ENCODE measurements at places on chromosomes 5 and 9.
A peak's percentile ranks its signal among the peaks of the same experiment; 100 is the strongest.

GRCh38 chr5:39578887-39579497 is 154.2 kb upstream of the DAB2 start:
- no peak for DNase-seq

- DNase-seq: no peak
Measured at GRCh38 chr5:40367255-40367654, 312.5 kb upstream of the PTGER4 start.

DNA sequence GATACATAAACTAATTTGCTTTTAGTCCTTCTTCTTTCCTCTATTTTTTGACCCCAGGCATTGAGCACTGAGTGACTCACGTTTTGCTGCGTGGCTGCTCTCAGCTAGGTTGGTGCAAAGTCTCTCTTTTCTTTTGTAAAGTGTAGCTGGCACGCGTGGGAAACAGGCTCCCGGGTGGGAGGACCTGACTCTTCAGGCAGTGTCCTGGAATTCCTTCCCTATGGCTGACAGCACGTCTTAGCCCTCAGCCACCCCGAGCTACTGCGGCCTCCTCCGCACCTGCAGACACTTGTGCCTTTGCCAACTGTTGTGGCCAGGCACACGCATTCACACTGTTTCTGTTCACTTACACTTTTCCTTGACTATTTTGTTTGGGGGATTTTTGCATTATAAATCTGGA is 877 bp upstream of the SCGB3A1 start:
- DNase-seq: no peak

DNA sequence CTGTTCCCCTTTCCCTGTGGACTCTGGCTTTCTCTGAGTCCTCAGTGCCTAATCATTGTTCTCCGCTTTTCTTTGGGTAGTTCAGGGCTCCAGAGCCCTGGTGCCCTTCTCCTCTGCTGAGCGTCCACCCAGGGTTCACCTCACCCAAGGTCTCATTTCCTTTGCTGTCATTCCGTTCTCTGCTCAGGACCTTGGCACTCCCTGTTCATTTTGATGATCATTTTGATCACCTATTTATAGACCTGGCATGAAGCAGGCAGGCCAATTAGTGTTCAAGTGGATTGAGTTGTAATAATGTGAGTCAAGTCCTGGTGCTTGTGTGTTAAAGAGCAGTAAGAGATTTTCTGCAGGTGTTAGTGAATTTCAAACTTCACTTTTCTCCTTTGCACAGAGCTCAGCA is 3.6 kb downstream of the TRIO start:
- DNase-seq: no peak

GRCh38 chr9:89522959-89523285 is 25.0 kb upstream of the SEMA4D start:
- DNase-seq: no peak

DNA sequence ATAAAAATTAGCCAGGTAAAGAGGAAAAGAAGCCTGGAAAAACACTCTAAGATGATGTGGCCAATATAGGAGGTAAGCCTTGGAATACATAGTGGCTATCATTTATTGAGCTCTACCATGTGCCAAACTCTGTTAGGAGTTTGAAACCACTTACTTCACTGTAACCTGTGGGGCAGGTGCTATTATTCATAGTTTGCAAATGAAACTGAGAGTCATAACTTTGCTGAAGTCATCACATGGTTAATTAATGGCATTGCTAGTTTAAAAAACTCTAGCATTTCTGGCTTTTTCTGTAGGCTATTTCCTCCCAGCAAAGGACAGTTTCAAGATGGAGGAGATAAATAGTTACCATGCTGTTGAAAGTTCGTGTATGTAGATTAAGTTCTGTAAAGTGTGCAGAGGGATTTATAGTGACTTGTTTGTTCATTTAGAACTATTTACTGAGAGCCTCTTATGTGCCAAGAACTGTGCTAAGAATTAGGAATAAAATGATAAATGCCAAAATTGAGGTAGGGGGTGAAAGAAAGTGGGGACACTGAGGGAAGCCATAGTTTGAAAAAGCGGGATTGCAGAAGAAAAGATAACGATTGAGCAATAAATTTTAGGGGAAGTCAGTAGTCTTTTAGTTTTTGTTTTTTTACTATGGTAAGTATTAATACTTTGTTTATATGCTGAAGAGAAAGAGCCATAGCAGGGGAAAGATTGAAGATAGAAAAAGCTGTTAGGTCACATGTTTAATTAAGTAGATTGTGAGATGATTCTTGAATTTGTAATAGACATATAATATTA is 57.2 kb downstream of the WDR70 start:
- no peak for DNase-seq

- DNase-seq: no peak
Measured at GRCh38 chr9:19967216-19967887, 178.5 kb upstream of the SLC24A2 start.

DNA sequence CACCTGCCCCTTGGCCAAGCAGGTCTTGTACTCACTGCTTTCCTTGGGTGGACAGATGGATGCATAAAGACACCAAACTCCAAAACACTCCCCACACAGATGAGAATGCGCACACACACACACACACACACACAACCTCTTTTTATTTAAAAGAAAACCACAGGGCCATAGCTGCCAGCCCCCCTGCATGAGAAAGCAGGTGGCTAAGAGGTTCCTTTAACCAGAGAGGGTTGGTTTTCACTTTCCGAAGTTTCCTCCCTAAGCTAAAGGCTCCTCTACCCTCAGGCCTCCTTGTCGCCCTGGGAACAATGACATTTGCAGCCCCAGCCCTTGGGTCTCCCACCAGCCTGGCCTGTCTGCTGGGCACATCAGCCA is 11.1 kb downstream of the NR5A1 start:
- no peak for DNase-seq

GRCh38 chr5:56327809-56328208 is 94.7 kb upstream of the ANKRD55 start:
- no peak for DNase-seq

- no peak for DNase-seq
Measured at GRCh38 chr9:24333629-24334028, 212.1 kb downstream of the IZUMO3 start.

- DNase-seq: peak; percentile 68
Measured at GRCh38 chr5:128538250-128539037, 399 bp upstream of the FBN2 start.

DNA sequence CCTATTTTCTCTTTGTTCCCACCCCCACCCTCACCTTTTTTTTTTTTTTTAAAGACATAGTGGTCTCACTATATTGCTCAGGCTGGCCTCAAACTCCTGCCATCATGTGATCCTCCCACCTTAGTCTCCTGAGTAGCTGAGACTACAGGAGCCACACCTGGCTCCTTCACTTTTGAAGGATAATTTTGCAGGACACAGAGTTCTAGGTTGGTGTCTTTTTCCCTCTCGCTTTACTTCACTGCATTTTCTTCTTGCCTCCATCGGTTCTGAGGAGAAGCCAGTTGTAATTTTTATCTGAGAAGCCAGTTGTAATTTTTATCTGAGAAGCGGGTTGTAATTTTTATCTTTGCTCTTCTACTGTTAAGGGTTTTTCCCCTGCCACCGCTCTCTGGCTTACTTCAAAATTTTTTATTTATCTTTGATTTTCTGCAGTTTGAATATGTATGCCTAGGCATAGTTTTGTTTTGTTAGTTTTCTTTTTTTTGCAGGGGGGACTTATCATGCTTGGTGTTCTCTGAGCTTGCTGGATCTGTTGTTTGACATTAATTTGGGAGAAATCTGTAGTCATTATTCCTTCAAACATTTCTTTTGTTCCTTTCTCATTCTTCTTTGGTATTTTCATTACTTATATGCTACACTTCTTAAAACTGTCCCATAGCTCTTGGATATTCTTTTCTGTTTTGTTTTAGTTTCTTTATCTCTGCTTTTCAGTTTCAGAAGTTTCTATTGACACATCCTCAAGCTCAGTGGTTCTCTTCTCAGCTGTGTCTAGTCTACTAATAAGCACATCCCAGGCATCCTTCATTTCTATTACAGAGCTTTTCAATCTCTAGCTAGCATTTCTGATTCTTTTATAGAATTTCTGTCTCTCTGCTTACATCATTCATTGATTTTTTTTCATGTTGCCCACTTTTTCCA is 148.2 kb upstream of the CHD1 start:
- no peak for DNase-seq

- DNase-seq: no peak
Measured at GRCh38 chr9:21965401-21965951, 28.7 kb downstream of the CDKN2A start.

DNA sequence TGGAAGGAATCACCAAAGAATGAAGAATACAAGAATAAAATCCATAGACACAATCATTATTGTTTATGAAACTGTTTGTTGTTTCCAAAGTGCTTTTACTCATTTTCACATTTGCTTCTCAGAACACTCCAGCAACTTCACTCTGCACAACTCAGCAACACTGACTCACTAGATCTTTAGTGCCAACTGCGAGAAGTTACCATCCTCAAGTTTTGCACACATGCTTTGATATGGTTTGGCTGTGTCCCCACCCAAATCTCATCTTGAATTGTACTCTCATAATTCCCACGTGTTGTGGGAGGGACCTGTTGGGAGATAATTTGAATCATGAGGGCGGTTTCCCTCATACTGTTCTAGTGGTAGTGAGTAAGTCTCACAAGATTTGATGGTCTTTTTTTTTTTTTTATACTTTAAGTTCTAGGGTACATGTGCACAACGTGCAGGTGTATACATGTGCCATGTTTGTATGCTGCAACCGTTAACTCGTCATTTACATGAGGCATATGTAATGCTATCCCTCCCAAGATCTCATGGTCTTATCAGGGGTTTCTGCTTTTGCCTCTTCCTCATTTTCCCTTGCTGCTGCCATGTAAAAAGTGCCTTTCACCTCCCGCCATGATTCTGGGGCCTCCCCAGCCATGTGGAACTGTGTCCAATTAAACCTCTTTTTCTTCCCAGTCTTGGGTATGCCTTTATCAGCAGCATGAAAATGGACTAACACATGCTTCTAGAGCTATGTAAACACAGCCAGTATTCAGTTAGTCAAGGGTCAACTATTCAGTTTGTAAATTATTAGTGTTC is 36.9 kb downstream of the CLINT1 start:
- no peak for DNase-seq

GRCh38 chr9:124132671-124133147 is 121.1 kb downstream of the LHX2 start:
- no peak for DNase-seq

GRCh38 chr9:87080512-87081264 is 133.4 kb upstream of the GAS1 start:
- DNase-seq: no peak

DNA sequence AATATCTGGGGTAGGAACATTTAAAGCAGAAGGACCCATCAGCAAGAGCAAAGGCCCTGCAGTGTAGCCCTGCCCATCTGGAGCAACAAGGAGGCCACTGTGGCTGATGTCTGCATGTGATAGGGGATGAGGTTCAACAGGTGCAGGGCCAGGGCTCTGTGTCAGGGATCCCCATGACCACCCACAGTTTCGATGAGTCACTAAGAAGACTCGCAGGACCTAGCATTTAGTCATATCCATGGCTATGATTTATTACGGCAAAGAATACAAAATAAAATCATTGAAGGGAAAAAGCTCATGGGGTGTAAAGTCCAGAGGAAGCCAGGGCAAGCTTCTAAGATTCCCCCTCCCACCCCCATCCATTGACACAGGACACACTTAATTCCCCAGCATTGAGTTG is 188.6 kb downstream of the ADGRV1 start:
- DNase-seq: peak; percentile 26

DNA sequence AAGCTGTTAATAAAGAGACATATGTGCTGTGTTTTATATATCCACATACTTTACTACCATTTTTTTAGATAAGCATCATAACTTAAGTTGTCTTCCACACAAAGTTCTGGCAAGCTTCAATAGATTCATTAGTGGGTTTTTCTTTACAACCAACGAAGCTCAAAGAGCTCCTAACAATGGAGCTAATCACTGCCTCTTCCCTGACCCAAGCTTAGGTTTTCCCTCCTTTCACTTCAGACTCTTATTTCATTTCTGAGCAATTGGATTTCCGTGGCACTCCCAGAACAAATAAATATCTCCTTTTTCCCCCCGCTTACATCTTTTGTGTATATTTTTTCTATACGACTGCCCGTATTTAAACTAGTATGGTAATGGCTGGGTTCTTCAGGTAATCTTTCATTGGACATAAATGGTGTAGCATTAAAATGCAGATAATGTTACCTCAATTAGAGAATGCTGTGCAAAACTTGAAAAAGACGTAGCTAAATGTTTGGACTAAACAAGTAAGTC is 275.5 kb upstream of the TMEM161B start:
- DNase-seq: no peak

DNA sequence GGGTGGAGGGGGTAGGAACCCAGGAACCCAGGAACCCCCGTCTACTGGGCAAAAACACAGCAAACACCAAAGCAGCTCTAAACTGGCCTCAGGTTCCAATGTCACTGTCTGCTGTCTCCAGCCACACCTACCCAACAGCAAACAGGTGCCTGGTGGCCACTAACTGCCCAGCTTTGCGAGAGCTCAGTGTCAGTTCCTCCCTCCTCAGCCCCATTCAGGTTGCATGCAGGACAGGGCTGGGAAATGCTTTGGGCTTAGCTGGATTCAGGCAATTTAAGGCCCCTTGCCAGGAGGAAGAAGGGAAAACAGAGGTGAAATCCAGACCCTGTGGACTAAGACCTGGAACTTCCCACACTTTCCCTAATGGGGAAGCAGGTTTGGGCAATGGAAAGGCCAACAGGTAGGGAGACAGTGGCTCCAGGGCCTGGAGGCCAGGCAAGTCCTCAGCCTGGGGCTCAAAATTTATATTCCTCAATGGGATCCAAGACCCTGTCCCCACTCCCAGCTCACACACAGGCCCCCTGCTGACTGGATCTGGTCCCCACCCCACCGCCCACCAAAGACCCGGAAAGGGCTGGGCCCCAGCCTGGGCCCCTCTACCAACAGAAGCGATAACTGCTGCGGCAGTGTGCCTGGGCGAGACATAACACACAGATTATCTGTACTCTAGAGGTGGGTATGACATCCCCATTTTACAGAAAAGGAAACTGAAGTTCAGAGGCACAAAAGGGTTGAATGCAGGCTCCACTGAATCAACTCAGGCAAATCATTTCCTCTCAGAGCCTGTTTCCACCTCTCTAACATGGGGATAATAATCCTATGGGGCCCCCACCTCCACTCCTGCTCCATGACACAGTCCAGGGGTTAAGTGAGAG is 3.5 kb downstream of the EEIG1 start:
- DNase-seq: no peak

DNA sequence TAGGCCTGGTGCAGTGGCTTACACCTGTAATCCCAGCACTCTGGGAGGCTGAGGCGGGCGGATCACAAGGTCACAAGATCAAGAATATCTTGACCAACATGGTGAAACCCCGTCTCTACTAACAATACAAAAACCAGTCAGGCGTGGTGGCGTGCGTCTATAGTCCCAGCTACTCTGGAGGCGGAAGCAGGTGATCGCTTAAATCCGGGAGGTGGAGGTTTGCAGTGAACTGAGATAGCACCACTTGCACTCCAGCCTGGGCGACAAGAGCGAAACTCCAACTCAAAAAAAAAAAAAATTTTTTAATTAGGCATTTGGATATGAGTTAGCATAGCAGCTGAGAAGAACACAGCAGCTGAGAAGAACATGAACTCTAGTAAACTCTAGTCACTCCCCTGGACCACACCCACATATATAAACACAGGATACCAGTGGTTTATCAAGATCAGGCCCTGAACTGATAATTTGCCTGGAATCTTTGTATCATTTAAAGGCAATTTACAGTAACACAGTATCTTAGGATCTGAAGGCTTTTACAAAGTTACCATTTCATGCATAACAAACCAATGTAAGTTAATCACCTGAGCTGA is 4.6 kb upstream of the UGCG start:
- no peak for DNase-seq

GRCh38 chr5:163635631-163636030 is 130.2 kb downstream of the MAT2B start:
- DNase-seq: no peak

Data from skeletal muscle cell (primary cell).